ENCODE measurements at places on chromosomes 2 and 18.

- DNase-seq, result peak; percentile 32
Observed at GRCh38 chr18:50866765-50867164, 12.2 kb upstream of the ME2 start.

DNA sequence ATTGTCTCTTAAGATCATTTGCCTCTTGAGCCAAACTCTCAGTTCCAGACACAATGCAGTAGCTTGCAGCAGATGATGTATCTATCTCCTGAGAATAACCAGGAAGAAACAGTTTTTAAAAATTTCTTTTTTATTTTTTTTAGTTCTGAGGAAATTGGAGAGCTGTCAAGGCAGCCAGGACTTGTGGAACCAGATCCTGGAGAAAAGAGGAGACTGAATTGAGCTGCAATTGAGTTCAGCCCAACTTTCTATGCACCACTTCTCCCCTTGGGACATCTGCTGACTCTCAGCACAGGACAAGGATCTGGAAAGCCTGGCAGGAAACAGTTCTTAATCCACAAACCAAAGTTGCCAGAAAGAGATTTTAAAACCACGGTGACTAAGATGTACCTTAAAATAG is 13.5 kb upstream of the CSRNP3 start:
- DNase-seq, result no peak

DNA sequence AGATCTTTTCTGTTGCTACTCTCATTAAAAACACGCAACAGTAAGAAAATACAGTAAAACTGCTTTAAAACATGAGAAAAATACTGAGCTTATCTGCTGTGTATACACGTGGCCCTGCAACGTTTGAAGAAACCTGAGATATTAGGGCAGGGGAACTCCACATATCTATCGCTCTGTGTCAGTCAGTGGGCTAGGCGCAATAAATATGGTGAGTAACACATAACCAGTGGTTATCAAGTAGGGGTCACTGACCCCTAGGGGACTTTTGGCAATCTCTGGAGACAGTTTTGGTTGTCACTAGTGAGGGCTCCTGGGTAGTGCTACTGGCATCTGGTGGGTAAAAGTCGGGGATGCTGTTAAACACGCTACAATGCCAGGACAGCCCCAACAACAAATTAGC is 14.9 kb downstream of the STAT1 start:
- no peak for DNase-seq

DNA sequence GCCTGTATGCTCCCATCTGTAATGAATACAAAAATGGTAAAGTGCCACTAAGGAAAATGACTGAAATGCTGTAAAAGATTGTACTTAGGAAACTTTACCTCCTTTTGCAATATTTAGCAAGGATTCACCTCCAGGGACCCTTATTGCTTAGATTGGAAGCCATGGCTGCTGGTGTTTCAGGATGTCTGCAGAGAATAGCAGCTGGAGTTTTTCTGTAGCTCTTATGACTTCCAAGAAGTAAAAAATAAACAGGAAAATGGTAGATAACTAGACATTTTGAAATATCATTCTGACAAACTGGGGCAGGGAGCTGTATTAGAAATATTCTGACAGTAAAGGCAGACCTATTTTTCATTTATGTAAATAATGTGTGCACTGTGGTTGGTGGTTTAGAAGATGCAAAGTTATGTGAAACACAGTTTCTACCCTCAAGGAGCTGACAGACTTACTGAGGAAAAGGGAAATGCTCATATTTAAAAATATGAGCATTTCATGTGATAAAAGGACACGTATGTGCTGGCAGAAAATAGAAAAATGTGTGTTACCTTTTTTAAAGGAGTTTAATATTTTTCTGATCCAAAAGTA is 224.9 kb upstream of the BOD1L2 start:
- DNase-seq, result no peak

GRCh38 chr2:209940936-209941335 is 61.5 kb upstream of the RPE start:
- DNase-seq, result no peak

DNA sequence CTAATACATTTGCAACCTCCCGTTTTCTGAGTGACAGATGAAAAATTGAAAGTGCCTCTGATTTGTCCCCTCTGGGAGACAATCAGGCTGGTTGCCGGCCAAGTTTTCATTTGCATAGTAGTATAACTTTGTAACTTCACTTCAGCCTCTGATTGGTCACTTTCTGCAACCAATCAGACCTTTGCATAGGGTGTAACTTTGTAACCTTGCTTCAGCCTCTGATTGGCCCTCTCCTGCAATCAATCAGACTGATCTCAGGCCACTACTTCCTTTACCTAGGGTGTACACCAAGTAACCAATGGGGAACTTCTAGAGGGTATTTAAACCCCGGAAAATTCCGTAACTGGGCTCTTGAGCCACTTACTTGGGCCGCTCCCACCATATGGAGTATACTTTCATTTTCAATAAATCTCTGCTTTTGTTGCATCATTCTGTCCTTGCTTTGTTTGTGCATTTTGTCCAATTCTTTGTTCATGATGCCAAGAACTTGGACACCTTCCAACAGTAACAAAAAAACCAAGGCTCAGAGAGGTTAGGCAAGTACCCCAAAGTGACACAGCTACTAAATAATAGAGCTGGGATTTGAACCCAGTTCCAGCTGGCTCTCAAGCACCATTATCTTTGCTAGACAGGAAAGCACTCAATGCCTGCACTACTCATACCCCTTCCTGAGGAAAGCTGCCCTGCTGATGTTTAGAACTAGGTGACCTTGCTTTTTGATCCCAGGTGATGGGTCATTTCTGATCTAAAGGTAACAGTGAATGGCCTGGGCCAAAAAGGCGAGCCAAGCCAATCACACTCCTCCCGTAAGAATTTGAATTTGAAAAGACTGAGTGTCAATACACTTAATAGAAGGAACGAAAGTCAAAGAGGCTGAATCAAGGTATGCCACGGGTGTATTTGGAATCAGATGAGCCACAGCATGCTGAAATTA is 10.9 kb upstream of the MYOM1 start:
- DNase-seq, result no peak

- DNase-seq, result no peak
Observed at GRCh38 chr2:54681416-54681815, 42.0 kb upstream of the EML6 start.

DNA sequence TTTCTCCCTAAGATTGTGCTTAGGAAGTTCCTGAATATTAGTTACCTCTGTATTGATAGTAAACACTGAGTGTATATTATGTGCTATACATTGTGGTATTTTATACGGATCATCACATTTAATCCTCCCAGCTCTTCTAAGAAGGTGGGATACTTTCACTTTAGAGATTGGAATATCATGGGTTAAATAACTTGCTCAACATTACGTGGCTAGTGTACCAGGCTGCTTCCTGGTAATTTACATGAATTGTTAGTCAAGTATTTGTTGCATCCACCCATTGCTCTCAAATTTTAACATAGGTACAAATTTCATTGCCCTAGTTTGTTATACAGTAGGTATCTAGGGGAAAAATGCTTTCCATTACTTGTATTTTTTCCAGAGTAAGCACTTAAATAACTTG is 21.4 kb downstream of the FAM98A start:
- DNase-seq, result no peak

GRCh38 chr2:135916207-135916606 is 40.0 kb upstream of the MCM6 start:
- no peak for DNase-seq

GRCh38 chr18:6413579-6414117 is 1.1 kb downstream of the L3MBTL4 start:
- DNase-seq, result peak; percentile 54

GRCh38 chr2:156427074-156427473 is 9.1 kb upstream of the GPD2 start:
- DNase-seq, result no peak

- no peak for DNase-seq
Observed at GRCh38 chr2:156340804-156341451, 8.4 kb upstream of the NR4A2 start.

- DNase-seq, result no peak
Observed at GRCh38 chr2:32838418-32838817, 108.3 kb upstream of the LTBP1 start.

DNA sequence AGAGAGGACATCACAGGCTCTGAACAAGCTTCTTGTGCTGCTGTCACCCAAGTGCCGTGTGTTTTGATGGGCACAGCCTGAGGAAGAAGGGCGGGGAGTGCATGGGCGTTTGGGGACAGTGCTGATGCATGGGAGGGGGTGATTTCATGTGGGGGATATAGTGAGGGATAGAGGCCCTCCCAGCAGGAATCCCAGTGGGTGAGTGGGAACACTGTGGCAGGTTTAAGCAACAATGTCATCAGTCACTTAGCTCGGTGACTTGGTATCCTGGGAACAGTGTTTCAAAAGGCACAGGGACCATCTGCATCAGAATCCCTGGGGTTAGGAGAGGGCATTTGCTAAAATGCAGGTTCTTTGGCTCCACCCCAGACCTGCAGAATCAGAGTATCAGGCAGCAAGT is 609 bp downstream of the SIGLEC15 start:
- no peak for DNase-seq

- no peak for DNase-seq
Observed at GRCh38 chr2:122758967-122759366, 1003.5 kb downstream of the TSN start.

DNA sequence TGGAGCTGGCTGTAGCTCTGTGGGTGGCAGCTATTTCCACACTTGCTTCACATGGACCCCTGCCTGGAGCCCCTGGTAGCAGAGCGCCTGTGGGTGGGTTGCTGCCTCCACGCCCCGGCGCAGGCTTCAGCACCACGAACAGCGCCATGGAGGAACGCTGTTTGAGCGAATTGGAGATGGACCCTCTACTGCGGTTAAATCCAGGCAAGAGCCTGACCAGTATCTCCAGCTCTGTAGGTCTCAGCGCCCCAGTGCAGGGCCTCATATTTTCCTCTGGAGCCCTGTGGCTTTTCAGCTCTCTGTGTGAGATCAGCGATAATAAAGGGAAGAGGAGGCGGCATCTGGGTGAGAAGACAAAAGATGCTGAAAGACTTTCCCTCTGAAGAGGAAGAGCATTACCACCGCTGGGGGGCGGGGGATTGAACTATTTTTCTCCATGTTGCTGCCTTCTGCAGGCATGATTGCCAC is 12.0 kb downstream of the ONECUT2 start:
- DNase-seq, result peak; percentile 28

DNA sequence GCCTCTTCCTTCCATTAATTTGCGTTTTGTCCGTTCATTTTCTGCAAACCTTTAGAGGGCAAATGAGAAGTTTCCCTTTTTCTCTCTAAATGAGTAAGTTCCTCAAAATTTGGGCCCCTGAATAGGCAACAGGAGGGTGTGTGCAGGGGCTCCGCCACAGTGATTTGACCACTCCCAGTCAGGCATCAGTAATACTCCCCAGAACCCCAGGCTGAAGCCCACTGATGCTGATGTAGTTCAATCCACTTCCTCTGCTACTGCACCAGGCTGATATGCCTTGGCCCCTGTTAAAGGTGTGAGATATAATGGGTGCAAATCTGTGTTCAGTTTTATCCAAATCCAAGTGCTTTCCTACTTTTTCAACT is 1150.0 kb downstream of the RPIA start:
- DNase-seq, result no peak

DNA sequence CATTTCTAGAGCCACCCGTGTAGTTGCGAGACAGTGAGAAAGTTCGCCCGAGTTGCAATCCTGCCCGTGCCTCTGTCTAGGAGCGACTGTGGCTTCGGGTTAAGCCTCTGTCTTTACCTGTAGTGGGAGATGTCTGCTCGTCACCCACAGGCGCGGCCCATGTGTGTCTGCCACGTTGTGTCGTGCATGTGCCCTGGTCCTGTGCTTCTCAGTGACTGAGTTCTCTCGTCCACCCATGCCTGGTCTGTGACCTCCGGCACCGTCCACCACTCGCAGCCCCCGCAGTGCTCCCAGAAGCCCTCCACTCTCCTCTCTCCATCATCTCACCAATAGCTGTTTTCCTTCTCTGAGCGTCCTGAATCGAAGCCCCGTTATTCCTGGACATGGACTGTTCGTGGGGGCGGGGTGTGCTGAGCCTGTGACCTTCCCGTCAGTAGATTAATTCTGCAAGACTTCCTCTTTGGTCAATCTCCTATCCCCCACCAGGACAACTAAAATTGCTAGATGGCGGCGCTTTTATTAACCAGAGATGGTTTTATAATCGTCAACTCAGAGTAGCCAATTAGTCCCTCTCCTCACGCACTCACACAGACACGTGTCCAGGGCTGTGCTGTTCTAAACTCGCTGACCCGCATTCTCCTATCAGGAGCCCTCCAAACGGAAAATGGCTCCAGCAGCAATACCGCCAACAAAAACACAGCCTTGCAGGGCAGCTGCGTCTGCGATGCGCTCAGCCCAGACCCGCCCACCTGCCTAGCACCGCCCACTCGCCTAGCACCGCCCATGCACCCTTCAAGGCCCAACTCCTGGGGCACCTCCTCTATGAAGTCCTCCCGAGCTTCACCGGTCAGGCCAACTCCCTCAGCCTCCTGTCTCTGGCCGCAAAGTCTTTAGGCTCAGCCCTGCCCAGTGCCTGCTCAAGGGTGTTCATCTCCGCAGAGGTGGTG is 119.4 kb downstream of the TWIST2 start:
- no peak for DNase-seq

DNA sequence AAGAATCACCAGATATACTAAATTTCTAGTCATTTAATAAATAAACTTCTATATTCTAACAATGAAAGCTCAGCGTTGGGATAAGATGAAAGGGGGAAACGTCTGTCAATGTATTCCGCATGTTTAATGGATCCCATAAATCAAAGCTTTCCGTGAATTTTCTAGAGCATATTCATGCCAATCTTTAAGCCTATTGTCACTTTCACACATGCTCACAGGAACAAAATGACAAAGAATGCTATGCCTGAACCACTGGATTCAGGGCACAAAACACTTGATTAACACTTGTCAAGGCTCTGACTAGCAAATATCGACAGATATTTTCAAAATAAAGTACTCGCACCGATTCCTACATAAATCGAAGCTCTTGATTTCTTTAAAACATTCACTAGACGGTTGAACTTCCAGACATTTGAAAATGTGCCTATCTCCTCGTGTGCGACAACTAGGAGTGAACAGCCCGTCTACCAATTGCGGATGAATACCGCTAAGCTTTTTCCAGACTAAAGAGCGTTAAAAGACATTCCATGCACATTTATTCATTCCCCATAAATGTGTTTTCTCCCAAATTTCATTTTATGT is 1.8 kb downstream of the TLK1 start:
- DNase-seq, result no peak

DNA sequence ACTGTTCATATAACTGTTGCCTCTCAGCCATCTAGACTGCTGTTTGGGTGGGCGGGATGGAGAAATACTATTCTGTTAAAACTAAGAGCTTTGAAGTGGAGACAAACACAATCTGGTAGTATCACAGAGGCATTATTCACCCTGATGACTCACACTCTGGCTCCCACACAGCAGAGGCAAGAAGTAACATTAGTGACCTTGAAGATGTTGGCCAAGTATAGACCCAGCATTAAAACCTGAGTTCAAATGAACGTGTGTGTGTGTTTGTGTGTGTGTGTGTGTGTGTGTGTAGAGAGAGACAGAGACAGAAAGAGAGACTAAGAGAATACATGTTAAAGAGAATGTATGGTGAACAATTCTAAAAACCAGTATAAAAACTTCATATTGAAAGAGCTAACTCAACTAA is 22.5 kb upstream of the ACVR1 start:
- peak; percentile 44 for DNase-seq

- DNase-seq, result peak; percentile 12
Observed at GRCh38 chr2:72325592-72326422, 178.1 kb upstream of the CYP26B1 start.
